ENCODE measurements at places on chromosomes 16 and 17.

GRCh38 chr16:51030516-51030915, 120.6 kb downstream of the SALL1 start:
- DNase-seq, result no peak

- DNase-seq, result no peak
Measured at GRCh38 chr16:27772093-27772825, 222.3 kb downstream of the KATNIP start.

DNA sequence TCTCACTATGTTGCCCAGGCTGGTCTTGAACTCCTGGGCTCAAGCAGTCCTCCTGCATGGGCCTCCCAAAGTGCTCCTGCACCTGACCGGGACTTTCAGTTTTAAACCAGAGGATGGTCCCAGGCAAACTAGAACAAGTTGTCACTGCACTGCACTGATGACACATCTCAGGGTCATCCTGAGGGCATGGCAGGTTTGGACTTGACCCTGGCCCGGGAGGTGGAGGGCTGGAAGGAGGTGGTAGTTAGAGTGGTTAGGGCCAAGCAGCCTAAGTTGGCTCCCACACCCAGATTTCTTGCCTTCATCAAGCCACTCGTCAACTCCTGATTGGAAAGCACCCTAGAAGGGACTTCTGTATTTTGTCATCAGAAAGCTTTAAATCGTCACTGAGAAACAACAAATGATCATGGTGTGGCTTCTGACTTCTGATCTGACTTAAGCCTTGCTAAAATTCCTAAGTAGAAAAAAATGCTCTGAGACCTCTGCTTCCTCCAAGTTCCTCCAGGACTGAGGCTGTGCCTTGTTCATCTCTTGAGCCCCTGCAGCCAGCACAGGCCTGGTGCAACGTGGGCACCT, 43.5 kb downstream of the EMP2 start:
- no peak for DNase-seq

- no peak for DNase-seq
Measured at GRCh38 chr16:88317613-88317965, 65.2 kb upstream of the ZNF469 start.

- no peak for DNase-seq
Measured at GRCh38 chr16:67055712-67056487, 27.0 kb downstream of the CBFB start.

DNA sequence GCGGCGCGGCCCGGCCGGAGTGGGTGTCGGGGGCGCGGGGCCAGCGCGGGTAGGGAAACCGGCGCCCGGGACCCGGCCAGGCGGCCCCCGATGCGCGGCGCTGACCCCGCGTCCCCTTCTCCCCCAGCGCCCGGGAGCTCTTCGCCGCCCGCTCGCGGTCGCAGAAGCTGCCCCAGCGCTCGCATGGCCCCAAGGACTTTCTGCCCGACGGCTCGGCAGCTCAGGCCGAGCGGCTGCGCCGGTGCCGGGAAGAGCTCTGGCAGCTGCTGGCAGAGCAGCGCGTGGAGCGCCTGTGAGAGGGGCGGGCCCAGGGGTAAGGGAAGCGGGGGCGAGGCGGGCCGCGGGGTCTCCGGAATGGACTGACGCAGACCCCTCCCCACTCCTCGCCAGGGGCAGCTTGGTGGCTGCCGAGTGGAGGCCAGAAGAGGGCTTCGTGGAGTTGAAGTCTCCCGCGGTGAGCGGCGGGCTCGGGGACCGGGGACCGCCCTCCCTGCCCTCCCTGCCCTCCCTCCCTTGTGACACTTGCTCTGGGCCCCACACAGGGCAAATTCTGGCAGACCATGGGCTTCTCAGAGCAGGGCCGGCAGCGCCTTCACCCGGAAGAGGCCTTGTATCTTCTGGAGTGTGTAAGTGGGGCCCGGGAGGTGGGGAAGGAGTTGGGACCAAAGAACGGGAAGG, 430 bp downstream of the TSEN54 start:
- DNase-seq, result no peak

- DNase-seq, result peak; percentile 71
Measured at GRCh38 chr16:425082-425718, at the start of gene RAB11FIP3. RAB11FIP3 (plus strand) TSS chr16:425649; CDS start chr16:426007, 358 bp downstream.

DNA sequence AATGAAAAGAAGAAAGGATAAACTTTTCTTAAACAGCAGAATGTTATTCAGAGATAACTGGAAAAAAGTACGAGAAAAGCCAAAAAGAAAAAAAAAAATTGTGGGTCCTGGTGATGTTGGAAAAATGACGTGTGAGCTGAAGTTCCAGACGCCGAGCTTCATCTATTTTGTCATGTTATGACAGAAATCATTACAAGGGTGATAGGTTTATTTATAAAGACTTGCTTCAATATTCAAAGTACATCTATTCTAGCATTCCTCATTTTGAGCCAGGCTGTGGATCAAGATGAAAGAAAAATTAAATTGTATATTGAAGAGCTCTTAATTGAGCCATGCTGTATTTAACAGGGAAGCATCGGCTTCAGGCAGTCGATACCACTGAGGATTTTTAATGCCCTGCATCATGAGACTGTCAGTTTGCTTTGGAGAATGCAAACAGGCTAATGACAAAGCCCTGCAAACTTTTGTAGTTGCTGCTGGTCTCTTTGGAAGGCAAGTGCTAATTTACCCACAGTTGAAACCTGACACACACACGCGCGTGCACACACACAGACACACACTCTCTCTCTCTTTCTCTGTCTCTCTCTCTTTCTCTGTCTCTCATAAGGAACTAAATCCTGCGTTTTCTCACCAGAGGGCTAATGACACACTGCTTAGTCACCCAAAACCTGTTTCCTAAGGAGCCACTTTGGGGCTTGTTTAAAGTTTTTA, 110.7 kb downstream of the WWOX start:
- DNase-seq, result no peak

- DNase-seq, result no peak
Measured at GRCh38 chr17:79988185-79988971, 47.3 kb downstream of the TBC1D16 start.

DNA sequence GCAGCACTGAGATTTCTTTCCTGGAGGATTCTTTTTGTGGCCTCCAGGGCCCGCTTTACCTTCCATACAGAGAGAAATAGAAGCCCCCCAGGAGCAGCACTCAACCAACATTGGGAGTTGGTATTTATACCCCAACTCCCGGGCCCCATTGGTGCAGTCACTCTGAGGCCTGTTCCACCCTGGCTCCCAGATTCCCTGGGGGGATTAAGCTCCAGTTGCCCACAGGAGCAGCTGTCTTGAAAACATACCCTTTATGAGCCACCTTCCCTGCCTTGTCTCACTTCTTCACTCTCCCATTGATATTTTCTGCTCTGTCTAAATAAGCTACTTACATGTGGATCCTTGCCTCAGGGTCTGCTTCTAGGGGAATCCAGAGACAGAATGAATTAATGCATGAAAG, 167.8 kb downstream of the KATNIP start:
- no peak for DNase-seq

DNA sequence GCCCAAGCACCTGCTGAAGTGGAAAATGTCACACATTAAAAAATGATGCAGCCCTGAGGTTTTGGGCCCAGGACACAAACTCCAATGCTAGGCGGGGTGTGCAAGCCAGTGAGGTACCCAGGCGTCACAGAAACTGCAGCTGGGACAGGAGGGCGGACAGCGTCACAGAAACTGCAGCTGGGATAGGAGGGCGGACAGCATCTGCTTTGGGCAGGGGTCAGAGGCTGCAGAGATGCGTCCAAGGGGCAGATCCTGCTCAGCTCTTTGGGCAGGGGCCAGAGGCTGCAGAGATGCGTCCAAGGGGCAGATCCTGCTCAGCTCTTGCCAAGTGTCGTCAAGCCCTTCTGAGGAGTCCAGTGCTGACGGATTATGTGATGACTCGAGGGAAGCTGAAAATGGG, 43.9 kb upstream of the RCVRN start:
- DNase-seq, result no peak

DNA sequence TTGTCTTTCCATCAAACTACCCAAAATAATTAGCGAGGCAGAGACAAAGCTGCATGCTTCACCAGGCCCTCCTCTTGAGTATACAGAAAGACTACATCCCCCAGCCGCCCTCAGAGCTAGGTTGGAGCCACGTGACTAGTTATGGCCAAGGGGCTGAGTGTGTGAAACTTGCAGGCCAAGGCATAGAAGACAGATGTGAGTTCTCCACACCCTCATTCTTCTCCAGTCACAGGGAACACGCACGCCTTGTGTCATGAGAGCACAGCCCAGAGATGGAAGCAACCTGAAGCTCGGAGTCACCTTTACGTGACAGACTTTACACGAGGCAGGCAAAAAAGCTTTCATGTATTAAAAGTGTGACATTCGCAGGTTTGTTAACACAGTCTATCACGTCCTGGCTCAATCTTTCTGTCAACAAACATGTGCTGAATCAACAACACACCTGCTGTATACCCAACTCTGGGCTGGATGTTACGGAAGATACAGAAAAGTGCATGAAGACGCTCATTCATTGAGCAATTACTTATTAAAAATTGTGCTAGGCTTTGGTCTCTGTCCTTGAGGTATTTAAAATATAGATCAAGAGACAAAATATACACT, 38.3 kb downstream of the STX8 start:
- no peak for DNase-seq

DNA sequence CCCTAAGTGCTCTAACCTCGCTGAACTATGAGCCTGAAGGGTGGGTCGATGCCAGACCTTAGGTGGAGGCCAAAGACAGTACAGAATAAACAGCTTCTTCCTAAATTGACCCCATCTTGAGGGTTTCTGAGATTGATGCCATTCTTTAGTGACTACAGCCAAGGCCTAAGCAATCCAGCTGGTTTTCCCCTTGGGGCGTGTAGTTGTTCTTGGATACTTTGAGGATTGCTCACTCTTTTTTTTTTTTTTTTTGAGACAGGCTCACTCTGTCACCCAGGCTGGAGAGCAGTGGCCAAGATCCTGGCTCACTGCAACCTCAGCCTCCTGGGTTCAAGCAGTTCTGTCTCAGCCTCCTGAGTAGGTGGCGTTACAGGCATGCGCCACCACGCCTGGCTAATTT, 2.0 kb downstream of the OVCA2 start:
- no peak for DNase-seq

GRCh38 chr16:57817680-57818079, 15.4 kb upstream of the KIFC3 start:
- no peak for DNase-seq

DNA sequence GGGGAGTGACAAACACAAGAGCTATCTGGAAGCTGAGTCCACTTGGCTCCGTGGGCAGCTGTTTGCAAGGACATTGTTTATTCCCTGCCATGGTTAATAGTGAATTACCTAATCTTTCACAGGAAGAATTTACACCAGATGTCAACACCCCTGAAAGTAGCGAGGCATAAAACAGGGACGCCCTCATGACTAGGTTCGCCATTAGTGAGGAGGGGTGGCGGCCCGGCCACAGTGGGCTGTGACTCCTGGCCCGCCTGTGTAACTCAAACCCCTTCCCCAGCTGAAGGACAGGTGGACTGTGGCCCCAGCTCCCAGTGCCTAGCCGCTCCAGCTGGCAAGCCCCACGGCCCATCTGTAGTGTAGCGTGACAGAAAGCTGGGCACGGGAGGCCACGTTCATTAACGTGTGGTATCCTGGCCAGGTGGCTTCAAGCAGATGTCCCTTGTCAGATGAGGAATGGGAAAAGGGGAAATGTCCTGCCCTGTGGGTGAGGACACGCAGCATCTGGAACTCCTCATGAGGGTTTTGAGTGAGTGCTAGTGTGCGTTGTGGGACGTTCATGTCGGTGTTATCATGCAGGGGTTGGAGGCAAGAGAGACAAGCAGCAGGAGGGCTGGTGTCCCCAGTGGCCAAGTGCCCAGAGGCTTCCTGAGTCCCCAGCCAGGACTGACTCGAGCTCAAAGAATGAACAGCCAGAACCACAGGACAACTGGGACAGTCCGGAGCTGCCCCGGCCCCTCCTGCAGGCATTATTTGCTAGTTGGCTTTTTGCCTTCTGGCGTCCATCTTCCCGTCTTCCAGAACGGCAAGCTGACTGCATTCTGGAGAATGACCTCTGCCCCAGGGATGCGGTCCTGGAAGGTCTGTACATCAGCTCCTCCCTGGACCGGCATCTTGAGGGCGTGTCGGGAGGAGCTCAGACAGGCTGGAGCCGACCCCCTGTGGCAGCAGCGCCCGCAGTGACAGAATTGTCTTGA, 19.2 kb downstream of the KDM8 start:
- no peak for DNase-seq

- DNase-seq, result no peak
Measured at GRCh38 chr16:79473456-79473855, 127.1 kb downstream of the MAF start.

GRCh38 chr16:70018254-70018653, 67.1 kb downstream of the CLEC18A start:
- no peak for DNase-seq

GRCh38 chr17:82242698-82242976, 13.8 kb downstream of the SLC16A3 start:
- DNase-seq, result no peak

- DNase-seq, result no peak
Measured at GRCh38 chr16:66304961-66305360, 61.5 kb upstream of the CDH5 start.

- no peak for DNase-seq
Measured at GRCh38 chr17:31699281-31699680, 159.8 kb downstream of the COPRS start.

- DNase-seq, result no peak
Measured at GRCh38 chr17:31582151-31582907, 190.9 kb downstream of the RAB11FIP4 start.

DNA sequence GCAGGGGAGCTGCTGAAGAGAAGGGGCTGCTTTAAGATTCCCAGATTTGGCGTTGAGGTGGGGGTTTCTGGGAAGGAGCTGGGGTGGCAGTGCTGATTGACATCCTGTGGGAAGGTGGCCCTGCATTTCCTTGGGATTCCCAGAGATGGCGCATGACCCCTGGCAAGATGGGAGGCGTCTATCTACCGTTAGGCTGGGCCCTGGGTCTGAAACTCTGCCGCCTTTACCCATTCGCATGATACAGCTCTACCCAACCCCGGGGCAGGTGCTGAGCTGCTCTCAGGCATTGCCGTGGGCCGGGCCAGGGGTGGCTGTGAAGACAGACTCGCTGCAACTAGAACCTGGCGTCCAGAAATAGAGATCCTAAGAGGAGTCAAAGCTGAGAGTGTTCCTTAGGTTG, 9.9 kb upstream of the MVD start:
- no peak for DNase-seq

DNA sequence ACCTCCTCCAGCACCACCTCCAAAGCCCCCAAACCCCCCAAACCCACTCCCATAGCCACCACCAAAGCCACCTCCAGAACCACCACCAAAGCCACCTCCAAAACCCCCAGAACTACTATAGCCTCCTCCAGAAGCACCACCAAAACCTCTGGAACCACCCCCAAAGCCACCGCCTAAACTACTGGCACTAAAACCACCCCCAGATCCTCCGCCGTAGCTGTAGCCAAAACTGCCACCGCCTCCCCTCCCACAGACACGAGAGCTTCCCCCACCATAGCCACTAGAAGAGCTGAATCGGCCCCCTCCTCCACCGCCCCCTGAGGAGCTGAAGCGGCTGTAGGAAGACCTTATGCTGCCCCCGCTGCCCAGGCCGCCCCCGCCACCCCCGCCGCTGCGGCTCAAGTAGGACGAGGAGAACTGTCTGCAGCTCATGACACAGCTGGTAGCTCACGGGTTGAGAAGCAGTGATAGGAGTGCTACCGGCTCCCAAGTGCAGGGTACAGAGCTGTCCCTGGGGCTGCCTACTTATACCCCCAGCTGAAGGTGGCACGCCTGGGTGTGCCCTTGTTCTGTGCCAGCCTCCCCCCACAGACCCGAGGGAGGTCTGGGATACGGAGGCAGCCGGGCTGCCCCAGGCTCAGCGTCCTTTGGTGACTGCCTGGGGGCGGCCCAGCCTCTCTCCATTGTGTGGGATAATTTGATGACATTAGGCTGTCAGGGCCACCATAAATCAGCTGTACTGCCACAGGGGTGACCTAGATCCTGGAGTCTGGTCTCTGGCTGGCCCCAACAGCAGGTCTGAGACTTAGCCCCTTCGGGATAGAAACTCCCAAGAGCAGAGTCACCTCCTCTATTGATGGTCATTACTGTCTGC, at the start of gene KRT9:
Gene KRT9, minus strand, starts transcription at position 499 of the 874 bp plus-strand sequence. Its CDS starts 67 bp downstream, at position 432.
- DNase-seq, result no peak

All from activated CD8-positive, alpha-beta memory T cell treated with anti-CD3 and anti-CD28 coated beads for 4 hours (primary cell).